ENCODE measurements at places on chromosomes 2 and 18.

- DNase-seq: no peak
These were observed 90.8 kb downstream of the AP1S3 start for GRCh38 chr2:223746611-223747010.

DNA sequence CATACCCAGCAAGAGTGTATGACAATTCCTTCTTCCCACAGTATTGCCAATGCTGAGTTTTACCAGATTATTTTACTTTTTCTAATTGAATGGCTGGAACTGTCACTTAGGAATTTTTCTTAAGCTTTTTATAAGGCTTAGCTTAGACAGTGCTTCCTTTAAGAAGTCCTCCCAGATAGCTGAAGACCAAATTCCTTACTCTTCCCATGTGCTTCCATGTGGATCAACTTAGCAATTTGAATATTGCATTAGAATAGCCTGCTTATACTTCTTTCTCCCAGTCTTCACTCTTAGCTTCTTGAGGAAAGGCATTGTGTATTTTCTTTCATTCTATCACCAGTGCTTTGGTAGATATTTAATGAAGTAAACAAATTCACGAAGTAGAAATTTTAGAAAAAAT lies 1144.4 kb downstream of the LRP1B start:
- no peak for DNase-seq

DNA sequence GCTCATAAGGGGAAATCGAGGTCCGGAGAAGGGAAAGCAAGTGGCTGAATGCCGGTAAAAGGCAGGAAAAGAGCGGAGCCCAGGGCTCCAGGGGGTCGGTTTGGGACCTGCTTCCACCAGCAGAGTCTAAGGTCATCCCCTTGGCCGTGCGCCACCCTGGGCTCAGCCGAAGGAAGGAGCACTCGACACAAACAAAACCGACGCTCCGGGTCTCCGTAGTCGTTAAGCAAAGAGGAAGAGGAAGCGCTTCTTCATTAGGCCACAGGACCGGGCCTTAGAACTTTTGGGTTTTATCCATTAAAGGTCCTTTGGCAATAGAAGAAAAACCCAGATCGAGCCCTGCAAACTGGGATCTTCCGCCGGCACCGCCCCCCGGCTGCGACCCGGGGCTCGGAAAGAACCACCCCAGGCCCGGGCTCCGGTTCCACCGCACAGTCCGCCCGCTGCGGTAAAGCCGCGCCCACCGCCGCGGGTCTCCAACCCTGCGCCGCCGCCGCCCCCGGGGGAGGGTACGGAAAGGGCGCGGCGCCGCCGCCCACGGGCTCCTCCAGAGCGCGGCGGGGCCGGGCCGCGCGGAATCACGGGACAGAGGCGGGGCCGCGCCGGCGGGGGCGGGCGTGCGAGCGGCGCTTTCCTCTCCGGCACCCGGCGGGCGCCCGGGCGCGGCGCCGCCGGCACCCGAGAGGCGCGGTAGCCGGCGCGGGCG lies at the start of gene TTL:
Gene TTL, plus strand, starts transcription at position 629 of the 706 bp plus-strand sequence. CDS start 189 bp downstream, outside the sequence.
- peak; percentile 21 for DNase-seq

DNA sequence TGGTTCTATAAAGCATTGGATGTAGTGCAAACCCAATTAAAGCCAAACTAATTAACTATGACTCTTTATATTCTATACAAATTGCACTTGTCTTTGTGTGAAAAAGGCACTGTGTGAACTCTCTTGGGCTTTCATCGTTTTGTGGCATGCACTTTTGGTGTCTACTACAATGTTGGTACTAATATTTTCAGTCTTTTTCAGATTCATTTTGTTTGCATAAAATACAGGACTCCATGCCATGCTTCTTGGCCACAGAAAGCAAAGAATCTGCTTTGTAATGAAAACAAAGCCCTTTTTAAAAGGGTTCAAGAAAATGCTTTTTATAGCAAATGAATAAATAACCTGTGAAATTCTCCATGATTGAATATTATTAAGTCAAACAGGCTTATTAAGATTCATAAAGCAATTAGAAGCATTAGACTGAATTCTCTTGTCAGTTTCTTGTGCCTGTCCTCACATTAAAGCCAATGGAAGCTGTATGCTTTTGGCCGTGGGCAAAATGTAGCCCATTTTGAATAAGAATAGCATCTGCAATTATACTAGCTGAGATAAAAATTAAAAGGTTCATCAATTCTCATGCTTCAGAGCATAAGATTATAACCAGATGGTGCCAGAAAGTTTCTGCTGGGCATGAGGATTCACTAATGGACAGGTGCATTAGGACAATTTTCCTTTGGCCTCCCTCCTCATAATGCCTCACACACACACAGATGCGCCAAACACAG lies 1665.2 kb downstream of the SUCLG1 start:
- DNase-seq: no peak

GRCh38 chr2:108580050-108580449 lies 45.8 kb downstream of the LIMS1 start:
- DNase-seq: no peak
